ENCODE measurements at places on chromosomes 16 and 17.

GRCh38 chr16:14449790-14450480, 180.1 kb downstream of the PARN start:
- no peak for DNase-seq

GRCh38 chr17:17119533-17119932, 77.3 kb downstream of the MPRIP start:
- DNase-seq, result peak; percentile 45

GRCh38 chr17:73118951-73119391, 26.5 kb upstream of the SLC39A11 start:
- DNase-seq, result no peak

DNA sequence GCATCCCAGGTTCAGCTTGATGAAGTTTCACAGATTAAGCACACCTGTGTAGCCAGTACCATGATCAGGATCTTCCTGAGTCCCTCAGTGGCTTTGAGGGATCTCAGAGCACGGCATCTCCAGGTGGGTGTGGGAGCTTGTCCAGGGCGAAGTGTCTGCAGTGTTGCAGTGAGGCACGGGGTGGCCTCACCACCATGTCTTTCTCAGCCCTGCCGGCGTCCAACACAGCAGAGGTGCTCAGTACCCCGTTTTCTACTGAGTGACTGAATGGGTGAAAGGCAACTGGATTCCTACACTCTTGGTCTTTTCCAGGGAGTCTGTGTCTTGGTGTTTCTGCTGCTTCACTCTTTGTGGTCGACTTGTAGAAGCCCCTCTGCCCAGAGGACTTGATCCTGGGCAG, 63.7 kb downstream of the MPRIP start:
- DNase-seq, result no peak

DNA sequence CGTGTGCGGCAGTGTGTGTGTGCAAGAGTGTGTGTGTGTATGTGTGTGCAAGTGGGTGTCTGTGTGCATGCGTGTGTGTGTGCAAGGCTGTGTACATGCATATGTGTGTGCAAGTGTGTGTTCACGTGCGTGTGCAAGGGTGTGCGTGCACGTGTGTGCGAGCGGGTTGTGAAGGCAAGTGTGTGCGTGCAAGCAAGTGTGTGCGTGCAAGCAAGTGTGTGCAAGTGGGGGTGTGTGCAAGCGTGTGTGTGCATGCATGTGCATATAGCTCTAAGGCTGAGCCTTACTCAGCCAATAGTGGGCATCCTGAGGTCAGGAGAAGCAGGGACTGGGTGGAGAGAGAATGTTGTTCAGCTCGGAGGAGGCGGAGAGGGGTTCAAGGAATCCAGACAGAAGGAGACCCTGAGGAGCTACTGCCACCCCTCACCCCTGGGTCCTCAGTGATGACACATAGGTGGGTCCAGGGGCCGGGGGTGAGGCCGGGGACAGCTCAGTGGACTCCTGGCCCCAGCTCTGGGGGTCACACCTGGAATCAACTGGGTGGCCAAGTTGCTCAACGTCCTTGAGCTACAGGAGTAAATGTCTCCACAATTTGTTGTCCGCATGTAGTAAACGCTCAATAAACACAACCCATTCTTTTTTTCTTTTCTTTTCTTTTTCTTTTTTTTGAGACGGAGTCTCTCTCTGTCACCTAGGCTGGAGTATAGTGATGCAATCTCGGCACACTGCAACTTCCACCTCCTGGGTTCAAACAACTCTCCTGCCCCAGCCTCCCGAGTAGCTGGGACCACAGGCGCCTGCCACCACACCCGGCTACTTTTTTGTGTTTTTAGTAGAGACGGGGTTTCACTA, 1.8 kb downstream of the PRR29 start:
- no peak for DNase-seq

DNA sequence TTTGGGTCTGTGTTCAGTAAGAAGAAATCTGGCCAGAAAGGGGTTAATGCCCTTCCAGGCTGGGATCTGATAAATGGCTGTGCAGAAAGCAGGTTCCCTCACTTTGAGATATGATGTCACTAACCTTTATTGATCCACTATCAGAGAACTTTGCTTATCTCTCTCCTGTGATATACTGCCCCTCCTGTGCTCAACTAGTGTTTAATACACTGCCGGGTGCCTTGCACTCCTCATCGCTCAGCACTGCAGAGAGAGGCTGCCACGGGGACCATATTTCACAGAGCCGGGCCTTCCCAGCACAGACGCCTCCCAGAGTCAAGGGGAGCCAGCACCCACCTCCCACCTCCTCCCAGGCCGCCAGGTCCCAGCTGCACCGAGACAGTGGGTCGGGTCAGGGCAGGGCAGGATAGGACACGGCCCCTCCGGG, 20.2 kb downstream of the ZFHX3 start:
- no peak for DNase-seq
